ENCODE measurements at places on chromosomes 6 and 20. TPM values are rescaled to one million over a fixed set of nuclear protein-coding genes. Genes with fewer than 3 reads are reported as not detected.

GRCh38 chr6:52509281-52510212, 67.3 kb downstream of the TRAM2 start:
- no peak for DNase-seq

- DNase-seq, result no peak
Observed at GRCh38 chr6:124669713-124670480, 292.3 kb upstream of the RNF217 start.

TUBE1 gene
- polyA plus RNA-seq, result 12.4 TPM

CNBD2 gene
- polyA plus RNA-seq, result 8.5 TPM

SLC17A9 gene
- polyA plus RNA-seq, result not detected
